ENCODE measurements at places on chromosomes 16 and 17.
A peak's percentile ranks its signal among the peaks of the same experiment; 100 is the strongest.

DNA sequence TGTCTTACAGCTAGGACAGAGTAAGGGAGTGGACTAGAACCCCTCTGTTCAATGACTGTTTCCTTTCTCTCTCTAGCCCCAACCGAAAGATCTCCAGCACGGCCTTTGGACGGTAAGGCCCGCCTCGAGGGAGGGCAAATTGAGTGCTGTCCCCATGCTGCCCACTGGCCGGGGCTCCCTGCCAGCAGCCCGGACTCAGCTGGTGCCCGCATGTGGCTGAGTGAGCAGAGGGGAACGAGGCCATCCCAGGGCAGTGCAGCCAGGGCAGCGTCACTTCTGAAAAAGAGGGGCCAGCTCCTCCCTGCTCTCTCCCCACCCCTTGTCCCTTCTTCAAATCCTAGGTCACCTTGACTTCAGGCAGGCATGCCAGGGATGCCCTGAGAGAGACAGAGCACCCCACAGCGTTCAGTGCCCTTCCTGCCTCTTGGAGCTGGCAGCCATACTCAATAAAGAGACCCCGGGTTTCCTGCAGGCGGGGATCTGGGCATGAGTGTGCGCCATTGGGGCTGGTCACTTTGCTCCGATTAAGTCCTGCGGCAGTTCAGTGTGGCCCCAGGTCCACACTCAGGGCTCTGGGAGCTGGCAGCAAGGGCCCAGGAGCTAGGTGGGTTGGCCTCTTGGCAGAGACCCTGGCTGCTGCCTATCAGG lies 130.9 kb downstream of the RAB11FIP4 start:
- no peak for DNase-seq

GRCh38 chr17:32275060-32276042 lies 9.7 kb downstream of the RHBDL3 start:
- peak; percentile 15 for DNase-seq

DNA sequence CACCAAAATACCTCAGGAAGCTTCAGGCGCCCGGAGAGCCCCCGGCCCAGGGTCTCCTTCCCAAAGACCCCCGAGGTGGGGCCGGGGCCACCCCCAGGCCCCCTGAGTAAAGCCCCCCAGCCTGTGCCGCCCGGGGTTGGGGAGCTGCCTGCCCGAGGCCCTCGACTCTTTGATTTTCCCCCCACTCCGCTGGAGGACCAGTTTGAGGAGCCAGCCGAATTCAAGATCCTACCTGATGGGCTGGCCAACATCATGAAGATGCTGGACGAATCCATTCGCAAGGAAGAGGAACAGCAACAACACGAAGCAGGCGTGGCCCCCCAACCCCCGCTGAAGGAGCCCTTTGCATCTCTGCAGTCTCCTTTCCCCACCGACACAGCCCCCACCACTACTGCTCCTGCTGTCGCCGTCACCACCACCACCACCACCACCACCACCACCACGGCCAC lies 6.7 kb upstream of the TMEM88 start:
- DNase-seq, result no peak

DNA sequence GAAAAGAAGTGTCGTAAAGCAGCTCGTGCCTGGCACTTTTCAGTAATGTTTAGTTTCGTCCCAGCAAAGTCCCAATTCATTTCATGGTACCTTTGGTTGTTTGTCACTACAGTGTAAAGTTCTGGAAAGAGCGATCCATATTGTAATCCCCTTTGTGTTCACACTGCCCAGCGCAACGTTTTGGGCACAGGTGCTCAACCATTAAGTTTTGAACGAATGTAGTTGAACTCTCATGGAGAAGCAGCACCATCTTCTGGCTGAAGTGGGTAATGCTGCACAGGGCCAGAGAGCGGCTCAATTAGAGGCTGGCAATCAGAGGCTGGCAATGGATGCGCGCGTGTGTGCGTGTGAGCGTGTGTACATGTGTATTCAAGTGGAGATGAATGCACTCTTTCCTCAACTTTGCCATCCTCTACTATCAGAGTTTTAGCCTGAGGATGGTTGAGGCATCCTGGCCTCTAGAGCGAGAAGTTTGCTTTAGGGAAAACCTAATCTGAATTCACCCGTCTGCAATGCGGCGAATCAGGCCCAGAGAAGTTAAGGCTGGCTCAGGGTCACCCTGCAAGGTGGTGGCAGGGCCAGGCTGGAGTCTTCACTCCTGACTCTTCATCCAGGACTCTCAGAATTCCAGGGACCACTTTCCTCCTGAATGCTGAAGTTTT lies 29.9 kb downstream of the DYNLL2 start:
- peak; percentile 92 for DNase-seq

DNA sequence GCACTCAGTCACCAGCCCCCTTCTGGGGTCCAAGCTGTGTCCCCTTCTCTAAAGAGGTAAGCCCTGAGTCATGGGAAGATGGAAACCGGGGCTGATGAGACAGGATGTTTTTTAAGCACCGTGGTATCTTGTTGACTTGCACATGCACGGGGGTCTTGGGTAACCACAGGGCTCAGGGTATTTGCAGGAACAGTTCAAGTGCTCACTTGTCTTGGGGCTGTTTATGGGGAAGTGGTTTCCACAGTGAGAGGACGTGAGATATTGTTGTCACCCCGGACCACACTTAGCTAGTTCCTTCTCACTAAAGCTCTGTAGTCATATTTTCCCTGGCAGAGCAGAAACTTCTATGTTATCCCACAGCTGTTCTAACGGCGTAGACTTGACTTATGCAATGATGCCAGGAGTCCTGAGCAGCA lies 7.7 kb downstream of the CCL3L1 start:
- no peak for DNase-seq

DNA sequence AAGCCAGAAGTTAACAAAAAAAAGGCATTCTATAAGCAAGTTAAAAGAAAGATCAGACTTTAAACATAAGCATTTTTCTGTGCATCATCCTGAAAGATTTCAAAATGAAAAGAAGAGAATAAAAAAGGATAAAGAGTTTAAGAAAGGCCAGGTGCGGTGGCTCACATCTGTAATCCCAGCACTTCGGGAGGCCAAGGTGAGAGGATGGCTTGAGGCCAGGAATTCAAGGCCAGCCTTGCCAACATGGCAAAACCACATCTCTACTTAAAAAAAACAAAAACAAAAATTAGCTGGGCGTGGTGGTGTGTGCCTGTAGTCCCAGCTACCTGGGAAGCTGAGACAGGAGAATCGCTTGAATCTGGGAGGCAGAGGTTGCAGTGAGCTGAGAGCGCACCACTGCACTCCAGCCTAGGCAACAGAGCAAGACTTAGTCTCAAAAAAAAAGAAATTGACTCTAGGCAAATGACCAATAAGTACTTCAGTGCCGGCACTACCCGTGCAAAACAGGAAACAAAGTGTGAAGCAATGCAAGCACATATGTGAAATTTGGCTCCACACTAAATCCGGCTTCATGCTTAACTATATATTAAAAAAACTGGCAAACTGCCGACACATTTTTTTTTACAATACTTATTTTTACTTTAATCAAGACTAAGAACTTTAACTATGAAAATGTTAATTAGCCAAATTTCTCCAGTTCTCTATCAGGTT lies 83.2 kb upstream of the C17orf78 start:
- no peak for DNase-seq

- DNase-seq, result peak; percentile 10
These were observed 25.6 kb downstream of the IL21R start for GRCh38 chr16:27427538-27427937.

DNA sequence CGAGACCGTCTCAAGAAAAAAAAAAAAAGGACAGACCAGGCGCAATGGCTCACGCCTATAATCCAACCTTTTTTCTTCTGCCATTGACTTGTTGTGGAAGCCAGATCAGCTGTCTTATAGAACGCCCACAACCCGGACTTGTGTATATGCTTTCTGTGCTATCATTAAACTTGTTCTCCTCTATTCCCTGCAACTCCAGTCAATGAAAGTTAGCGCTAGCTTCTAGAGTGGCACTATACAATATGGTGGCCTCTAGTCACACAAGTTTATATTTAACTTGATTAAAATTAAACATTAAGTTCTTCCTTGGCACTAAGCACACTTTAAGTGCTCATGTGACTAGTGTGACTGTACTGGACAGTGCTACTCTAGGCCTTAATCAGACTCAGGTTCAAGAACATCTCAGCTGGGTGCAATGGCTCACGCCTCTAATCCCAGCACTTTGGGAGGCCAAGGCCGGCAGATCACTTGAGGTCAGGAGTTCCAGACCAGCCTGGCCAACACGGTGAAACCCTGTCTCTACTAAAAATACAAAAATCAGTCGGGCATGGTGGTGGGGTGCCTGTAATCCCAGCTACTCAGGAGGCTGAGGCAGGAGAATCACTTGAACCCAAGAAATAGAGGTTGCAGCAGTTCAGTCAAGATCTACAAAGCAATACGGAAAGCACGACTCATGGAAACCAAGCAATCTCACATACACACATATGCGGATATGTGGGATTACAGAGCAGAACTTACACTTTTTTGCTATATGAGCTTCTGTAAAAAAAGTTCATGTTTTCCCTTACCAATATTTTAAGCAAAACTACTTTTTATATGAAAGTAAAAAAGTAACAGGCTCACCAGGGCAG lies 18.8 kb upstream of the GLG1 start:
- DNase-seq, result no peak

DNA sequence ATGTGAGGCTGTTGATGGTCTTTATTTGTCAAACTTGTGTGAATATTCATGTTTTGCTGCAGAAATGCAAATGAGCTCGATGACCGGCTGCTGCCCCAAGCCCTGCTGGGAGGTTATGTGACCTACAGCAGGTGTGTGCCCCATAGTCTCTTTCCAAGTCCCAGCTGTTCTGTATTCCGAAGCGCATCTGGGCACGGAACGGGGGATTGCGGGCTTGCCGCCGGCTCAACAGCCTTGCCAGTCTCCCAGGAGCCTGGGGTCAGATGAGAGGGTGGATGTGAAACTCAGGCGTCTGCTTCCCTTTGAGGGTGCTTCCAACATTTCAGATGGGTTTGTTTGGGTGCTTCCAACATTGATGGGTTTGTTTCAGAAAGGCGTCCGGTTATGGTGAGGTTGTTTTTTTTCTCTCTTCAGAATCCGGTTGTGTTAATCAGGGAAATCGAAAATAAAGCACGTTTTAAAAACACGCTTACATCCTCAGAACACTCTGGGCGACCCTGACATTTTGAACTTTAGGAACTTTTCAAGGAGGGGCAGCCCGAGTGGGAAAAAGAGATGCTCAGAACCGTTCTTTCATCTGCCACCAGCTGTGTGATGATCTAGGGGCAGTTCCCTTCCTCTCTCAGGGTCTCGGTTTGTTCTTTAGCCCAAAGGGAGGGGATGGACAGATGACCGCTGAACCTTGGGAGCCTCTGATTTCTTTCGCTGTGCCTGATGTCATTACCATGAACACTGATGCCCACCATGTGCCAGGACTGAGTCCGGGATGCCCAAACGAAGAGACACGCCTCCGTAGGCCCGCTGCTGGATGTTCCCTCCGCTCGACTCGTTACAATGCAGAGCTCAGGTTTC lies 47.8 kb upstream of the AMZ2 start:
- DNase-seq, result peak; percentile 21

GRCh38 chr16:68361485-68361884 lies 50.7 kb downstream of the PRMT7 start:
- no peak for DNase-seq

GRCh38 chr16:67259705-67260104 lies 10.9 kb downstream of the SLC9A5 start:
- no peak for DNase-seq

GRCh38 chr17:78306913-78307312 lies 53.0 kb downstream of the SOCS3 start:
- DNase-seq, result no peak

DNA sequence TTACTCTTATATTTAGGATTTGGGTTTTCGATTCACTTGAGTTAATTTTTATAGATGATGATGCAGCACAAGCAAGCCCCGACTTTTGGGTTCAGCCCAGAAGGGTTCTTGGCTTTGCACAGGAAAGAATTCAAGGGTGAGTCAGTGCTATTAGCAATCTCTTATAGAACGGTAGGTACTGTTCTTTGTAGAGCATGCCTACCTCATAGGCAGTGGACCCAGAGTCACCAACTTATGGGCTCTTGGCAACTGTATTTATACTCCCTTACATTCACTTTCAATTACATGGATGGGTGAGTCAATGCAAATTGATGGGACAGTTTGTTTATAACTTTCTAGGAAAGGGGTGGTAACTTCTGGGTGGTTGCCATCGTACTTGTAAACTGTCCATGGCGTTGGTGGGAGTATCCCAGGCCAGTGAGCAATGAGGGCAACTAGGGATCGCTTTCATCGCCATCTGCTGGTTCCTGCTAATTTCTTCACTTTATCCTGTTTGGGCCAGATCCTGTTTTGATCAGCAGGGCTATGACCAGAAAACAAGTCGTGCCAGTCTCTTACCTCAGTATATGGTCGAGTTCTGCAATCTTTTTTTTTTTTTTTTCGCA lies 362.6 kb downstream of the CNTNAP4 start:
- no peak for DNase-seq

- DNase-seq, result no peak
These were observed 117.7 kb downstream of the CMIP start for GRCh38 chr16:81562174-81562849.

DNA sequence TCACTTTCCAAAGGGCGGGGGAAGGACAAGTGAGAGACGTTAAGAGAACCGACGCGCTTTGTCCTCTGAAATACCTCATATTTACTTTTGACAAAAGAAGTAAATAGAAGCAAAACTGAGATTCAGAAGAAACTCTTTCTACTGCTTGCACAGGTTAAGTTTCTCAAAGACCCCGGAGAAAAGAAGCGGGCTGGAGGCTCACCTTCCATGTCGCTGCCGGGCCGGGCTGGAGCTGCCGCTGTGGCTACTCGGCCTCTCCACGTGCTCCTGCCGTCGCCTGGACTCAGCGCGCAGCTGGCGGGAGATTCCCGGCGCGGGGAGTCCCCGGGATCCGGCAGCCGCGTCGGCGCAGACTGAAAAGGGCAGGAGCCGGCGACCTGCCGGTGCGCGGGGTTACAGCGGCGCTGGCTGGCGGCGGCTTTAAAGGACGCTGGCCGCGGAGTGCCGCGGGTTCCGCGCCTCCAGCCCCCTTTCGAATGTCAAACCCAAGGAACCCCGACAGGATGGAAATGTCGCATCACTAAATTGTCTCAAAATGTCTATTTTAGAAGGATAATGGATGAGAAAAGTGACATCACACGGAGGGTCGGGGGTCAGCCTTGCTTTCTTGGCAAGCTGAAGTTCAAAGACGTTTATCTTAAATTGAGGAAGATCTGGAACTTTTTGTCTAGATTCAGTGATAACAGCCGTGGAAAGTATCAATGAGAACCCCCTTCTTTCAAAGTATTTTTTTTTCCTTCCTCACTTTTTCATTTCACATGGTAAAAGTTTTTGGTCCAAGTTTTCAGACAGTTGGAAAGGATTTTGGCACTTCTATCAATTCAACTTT lies at the start of gene IKZF3:
IKZF3 (minus strand) TSS at position 395 of the 829 bp plus-strand sequence; CDS start at position 209, 186 bp downstream.
- DNase-seq, result peak; percentile 88

DNA sequence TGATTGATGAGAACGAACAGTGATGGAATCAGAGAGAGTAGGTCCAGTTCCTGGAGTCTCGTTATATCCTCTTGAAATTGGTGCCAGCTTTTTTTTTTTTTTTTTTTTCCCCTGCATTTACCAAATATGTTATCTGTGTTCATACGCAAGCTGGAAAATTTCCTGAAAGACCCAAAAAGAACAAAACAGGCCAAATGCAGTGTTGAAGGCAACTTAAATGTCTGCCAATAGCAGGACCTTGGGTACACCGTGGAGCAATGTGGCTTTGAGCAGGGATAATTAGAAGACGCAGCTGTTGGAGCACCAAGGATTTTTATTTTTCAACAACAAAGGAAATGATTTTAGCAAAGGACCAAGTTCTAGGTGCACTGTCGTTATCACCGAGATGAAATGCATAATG lies 105.0 kb downstream of the ABCC6 start:
- no peak for DNase-seq

Measured in stimulated activated CD4-positive, alpha-beta T cell treated with anti-CD3 and anti-CD28 coated beads, Interleukin-2, amount 100 ng/mL, for 24 hours (primary cell).